ENCODE measurements at places on chromosomes 6 and 20.

DNA sequence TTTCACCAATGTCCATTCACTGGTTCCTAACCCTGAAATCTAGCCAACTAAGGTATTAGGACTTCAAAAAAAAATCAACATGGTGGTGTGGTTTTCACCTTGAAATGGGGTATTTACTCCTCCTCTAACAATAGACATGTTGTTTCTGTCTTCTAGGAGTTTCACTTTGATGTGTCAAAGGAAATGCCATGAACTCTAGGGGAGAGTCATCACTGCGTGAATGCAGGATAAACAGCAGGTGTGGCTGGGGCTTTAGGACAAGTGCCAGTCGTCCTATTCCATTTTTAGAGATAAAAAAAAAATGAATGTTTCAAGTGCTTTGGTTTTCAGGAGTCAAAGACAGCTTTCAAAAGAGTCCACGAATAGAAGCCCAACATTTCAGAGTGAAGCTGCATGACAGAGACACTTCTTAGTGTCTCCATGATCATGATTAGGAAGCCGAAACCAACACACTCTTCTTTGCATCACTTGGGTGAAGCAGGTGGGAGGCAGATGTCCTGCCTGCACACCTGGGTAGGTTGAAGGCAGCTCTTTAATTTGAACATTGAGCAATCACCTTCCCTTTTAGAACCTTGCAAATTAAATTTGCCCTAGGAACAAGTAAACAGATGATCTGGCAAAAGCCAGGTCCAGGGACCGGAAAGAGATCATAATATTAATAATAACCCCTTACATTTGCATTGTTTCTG is 328.5 kb upstream of the PRDM1 start:
- DNase-seq, result no peak

- no peak for DNase-seq
Measured at GRCh38 chr20:50274570-50275430, 84.2 kb downstream of the CEBPB start.

GRCh38 chr6:145352382-145353080 is 382.8 kb downstream of the EPM2A start:
- DNase-seq, result no peak

GRCh38 chr6:158706369-158706982 is 56.6 kb downstream of the SYTL3 start:
- DNase-seq, result peak; percentile 26

- DNase-seq, result no peak
Measured at GRCh38 chr6:122709922-122710512, 69.5 kb upstream of the FABP7 start.

DNA sequence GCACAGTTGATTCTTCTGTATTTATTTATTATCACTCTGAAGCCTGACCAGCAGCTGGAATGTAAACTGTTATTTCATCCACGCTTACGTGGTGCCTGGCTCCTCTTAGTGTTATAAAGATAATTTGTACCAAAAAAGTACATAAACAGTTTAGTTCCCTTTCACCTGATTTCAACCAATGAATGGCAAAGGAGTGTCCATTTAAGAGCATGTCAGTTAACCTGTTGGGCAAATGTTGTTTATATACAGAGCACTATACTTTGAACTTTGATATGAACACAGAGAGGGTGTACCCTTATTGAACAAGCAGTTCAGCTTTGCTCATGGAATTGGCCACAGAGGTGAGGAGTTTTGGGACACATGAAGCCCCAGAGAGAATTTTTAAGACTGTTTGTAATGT is 7.2 kb upstream of the CTCFL start:
- no peak for DNase-seq

- DNase-seq, result no peak
Measured at GRCh38 chr20:52539891-52540290, 348.3 kb upstream of the ZFP64 start.

DNA sequence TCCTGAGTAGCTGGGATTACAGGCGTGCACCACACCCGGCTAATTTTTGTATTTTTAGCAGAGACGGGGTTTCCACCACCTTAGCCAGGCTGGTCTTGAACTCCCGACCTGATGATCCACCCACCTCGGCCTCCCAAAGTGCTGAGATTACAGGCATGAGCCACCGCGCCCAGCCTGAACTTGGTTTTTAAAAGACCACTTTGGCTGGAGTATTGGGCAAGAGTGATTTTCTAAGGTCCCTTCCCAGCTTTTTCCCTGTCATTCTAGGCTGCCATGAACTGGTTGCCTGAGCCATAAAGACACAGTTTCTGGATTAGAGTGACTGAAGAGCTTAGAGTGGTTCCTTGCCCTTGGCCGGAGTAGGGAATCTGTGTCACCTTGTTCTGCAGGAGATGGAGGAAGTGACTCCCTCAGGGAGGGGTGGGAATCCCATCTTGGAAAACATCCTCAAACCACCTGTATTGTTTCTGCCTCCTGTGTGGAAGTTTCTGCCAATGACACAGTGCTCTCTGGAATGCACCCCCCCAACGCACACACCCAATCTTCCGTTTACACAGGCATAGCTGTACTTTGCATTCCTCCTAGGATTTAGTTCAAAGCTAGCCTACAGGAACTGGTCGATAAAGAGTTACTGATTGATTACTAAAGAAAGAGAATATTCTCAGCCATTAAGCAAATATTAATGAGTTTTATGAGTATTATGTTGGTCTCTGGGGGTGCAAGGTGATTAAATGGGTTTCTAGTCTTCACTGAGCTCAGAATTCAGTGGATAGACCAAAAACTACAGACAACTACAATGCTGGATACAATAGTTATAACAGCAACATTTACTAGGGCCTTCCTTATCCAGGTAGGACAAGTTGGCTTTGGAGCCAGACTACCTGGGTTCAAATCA is 18.2 kb downstream of the BCL2L1 start:
- DNase-seq, result no peak

- no peak for DNase-seq
Measured at GRCh38 chr6:129637340-129638054, 72.5 kb downstream of the ARHGAP18 start.

DNA sequence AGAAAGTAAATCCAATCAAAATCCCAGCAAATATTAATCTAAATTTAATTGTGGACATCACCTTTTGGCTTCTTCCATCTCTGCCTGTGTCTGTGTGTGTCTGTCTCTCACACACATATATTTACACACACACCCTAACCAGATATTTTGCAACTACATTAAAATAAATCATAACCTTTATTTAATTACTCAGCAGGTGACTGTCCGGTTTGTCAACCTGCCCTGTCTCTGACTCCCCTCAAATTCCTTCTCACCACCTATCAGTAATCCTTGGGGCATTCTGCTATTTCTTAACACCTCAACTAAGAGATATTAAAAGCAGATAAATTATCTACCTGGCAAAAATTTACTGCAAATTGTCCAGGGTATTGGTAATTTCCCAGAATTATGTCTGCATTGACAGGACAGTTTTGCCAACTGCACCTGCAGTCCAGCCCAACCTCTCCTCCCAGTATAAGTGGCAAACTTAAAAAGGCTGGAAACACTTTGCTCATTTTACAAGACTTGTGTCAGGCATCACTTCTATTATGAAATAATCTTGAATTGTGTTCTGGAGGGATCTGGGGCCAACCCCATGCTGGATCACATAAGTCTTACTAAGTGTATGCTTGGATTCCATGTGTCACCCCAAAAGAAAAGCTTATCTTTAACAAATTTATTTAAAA is 216.1 kb downstream of the GMDS start:
- no peak for DNase-seq

GRCh38 chr6:127641905-127642304 is 64.9 kb downstream of the C6orf58 start:
- peak; percentile 3 for DNase-seq

DNA sequence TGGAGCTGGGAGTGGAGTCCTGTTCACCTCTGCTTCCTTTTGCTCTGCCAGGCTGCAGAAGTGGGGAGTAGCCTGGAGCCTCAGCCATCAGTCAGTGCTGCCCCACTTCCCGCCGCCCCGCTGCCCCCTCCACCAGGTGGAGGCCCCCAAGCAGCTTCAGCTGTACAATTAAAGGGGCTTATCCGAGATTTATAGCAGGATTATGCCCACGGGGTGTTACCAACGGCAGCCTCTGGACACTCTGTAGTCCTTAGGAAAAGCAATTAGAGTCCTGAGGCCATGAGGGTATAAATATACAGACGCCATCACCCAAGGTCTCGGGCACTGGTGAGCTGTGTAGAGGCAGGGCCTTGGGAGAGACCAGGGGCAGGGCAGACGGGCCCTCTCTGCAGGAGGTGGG is 55.4 kb downstream of the GRM4 start:
- no peak for DNase-seq

- DNase-seq, result no peak
Measured at GRCh38 chr6:141965016-141965545, 167.6 kb upstream of the GJE1 start.

- no peak for DNase-seq
Measured at GRCh38 chr20:32752458-32753250, 9.4 kb upstream of the COMMD7 start.

DNA sequence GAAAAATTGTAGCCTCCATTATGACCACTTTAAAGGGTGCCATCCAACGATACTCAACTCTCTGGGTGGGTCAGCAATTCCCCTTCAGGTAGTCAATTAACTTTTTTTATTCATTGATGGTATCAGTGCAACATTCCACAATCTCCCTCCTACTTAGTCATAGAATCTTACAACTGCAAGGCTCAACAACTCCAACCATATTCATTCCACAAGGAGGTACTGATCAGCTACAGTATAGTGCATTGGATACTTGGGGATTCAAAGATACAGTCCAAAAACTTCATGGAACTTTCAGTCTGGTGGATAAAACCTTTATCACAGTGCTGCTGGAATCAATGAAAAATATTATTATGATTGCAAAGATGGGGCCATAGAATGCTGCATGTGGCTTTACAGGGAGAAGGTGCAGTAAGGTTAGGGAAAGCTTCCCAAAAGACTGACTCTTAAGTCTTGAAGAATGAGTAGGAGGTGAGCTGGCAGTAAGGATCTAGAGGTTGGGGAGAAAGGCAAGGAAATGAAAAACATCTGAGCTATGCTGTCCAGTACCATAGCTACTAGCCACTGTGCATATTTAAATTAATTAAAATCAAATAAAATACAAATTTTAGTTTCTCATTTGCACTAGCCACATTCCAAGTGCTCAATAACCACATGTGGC is 314.7 kb upstream of the PRDM1 start:
- no peak for DNase-seq

GRCh38 chr6:169890901-169891300 is 139.5 kb downstream of the ERMARD start:
- no peak for DNase-seq

DNA sequence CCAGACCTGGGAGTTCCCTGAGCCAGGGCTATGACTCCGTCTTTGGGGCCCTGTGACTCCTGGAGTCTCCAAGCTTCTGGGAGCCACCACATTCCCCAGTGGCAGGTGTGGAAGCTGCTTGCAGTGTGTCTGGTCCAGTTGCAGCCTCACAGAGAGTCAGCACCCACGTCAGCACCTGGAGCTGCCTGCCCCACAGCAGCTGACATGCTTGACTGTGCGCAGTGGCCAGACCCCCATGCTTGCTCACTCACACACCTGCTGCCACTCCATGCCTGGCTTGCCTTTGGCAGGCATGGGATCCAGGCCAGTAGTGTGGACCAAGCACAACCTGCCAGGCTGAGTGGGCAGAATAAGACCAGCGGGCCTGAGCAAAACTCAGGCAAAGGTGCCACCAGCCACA is 31.0 kb upstream of the ASIP start:
- DNase-seq, result no peak

DNA sequence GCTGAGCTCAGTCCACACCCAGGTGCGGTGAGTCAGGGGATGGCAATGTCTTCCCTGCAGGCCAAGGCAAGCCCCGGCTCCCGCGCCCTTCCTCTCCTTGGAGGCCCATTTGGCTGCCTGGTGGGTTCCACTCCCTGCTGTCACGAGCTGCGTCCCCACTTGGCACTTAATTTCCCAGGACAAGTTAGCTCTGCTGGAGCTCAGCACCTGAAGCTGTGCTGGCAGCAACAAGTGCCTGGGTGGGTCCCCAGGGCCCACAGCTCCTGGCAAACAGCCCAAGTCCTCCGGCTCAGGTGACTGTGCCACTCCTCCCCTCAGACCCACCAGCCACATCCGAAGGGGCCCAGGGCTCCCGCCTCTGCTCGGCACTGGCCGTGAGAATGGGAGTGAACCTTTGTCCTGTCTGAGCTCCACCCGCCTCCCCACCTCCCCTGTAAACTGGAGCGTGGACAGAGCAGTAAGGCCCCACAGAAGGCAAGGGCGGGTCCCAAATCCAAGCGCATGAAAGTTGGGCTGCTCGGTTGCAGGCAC is 16.9 kb downstream of the LAMA5 start:
- no peak for DNase-seq

DNA sequence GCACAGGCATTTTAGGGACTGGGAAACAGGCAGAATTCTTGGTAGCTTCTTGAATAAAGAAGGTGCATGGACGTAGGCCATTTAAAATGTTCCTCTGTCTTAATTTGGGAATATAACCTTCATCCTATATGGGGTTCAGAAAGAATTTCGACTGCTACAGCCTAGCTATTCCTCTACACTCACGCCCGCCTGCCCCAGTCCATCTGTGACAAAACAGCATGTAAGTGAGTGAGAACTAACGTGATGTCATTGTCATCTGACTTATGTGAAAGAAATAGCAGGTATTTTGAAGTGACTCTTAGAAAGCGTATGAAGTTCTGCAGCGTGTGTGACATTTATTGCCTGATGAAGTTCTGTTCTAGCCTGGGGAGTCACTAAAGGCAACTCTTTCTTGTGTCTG is 52.2 kb upstream of the SLC22A1 start:
- no peak for DNase-seq

DNA sequence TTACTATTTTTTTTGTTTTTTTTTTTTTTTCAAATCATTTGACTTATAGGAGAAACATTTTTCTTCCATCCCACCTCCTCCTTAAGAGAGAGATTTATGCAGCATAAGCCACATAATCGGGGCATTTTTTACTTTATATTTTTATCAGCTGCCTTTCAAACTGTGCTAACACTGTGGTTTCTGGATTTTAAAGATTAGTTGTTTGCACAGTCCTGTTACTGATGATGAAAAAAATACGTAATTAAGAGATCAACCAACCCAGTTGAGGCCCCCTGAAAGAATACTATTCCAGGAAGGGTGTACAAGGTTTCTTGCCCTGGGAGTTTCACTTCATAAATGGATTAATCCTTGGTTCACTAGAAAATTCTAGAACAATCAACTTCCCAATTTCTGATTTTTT is 68.3 kb downstream of the MMS22L start:
- no peak for DNase-seq

GRCh38 chr6:128367437-128367836 is 153.0 kb downstream of the PTPRK start:
- no peak for DNase-seq

GRCh38 chr6:102936959-102937358 is 1543.5 kb downstream of the GRIK2 start:
- no peak for DNase-seq

- no peak for DNase-seq
Measured at GRCh38 chr6:106964099-106964498, 10.4 kb downstream of the CD24 start.

DNA sequence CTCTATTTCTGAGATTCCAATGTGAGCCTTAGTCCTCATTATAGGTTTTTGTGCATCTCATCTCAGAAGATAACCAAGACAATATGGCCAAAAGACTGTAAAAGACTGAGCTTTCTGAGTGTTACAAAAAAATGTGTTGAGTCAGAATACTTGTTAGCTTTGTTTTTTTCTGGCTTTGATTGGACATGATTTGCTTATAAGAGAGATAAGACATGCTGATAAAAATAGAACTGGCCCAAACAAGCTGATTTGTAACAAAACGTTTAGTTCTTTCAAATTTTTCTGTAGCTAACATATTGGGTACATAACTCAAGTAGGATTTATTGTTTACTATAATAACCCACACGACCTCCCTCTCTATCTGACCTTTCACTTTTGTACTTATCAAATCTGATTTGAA is 32.9 kb downstream of the FILIP1 start:
- DNase-seq, result no peak

- DNase-seq, result no peak
Measured at GRCh38 chr6:161238081-161238480, 35.8 kb downstream of the AGPAT4 start.
